Activated naive CD4-positive, alpha-beta T cell treated with Interleukin-2 at 50 U/mL for 16 hours (primary cell): ENCODE measurements at places on chromosomes 16 and 17.

GRCh38 chr16:16021988-16022682 lies 72.7 kb downstream of the ABCC1 start:
- no peak for DNase-seq

DNA sequence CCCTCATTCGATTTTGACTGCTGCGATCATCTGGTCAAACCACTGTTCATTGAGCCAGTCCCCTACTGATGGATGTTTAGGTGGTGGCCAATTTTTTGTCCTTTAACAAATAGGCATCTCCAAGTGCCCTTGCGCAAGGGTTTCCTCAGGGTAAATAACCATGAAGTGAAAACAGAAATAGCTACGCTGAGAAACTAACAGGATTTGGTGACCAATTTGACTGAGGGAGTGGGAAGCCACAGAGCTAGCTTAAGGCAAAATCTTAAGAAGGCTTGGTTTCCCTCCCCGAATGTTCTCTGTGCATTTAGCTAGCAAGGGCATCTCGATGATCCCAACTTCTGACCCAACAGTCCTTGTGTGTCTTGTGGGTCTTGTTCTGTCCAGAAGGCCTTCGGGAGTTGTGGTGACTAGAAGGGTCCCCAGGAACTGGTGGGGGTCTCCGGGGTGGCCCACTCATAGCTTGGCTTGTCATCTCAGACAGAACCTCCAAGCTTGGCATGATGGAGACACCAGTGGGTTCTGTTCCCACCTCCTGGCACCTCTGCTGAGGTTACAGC lies 117.2 kb downstream of the SOCS1 start:
- no peak for DNase-seq

DNA sequence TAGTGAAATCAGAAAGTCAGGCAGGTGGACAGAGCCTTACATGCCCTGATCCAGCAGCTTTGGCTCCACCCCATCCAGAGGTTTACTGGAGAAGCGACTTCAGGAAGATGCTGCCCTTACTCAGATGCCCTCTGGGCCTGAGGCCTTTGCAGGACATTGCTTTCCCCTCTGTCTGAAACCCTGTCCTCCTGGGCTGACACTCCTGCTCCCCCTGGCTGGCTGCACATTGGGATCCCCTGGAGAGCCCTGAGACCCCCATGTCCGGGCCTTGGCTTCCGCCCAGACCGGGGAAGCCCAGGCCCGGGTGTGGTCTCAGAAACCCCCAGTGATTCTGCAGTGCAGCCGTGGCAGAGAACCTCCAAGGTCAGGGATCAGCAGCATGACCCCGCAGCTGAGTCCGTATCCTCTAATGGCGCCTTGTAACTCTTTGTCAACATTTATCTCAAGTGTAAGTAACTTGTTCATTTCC lies 36.6 kb downstream of the BCO1 start:
- no peak for DNase-seq

GRCh38 chr17:34393401-34393800 lies 30.4 kb upstream of the CCL1 start:
- DNase-seq: no peak
